Breast epithelium (tissue), 4 donors: ENCODE measurements at places on chromosomes 6 and 20. TPM values are rescaled to one million over a fixed set of nuclear protein-coding genes. Genes with fewer than 3 reads are reported as not detected.
A peak's percentile ranks its signal among the peaks of the same experiment; 100 is the strongest.

Gene TGM2
- 10.7 TPM for total RNA-seq

Gene TXLNB
- total RNA-seq = 2.9 TPM

Gene RIMS4
- 0.66 TPM for total RNA-seq

DNA sequence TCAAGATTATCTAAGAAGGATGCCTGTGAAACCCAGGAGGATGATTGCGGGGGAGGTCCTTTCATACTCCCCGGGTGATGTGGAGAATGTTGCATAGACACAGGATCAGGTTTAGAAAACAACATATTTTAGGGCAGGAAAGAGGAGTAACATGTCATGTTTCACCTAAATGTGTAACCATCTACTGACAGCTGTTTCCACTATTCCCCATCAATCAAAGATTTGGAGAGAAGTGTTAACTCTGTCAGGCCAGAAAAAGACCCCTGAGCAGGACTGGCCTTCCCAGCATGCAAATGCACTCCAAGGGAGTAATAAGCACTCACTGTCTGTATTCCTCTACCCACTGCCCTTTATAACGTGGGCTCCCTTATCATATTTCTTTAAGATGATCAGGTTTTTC lies 148.0 kb upstream of the KCNK16 start:
- no peaks in the 10 kb centered on the region for H3K36me3 ChIP-seq
- H3K4me1 ChIP-seq = no peaks in the 10 kb centered on the region
- H3K27ac ChIP-seq = no peak overlapping the region
- H3K4me3 ChIP-seq = no peak overlapping the region
- no peak for DNase-seq

GRCh38 chr20:46157625-46158024 lies 39.5 kb downstream of the CD40 start:
- no peak for DNase-seq
- no peaks in the 10 kb centered on the region for H3K27me3 ChIP-seq
- no peak overlapping the region for H3K4me3 ChIP-seq
- no peaks in the 10 kb centered on the region for H3K4me1 ChIP-seq

DNA sequence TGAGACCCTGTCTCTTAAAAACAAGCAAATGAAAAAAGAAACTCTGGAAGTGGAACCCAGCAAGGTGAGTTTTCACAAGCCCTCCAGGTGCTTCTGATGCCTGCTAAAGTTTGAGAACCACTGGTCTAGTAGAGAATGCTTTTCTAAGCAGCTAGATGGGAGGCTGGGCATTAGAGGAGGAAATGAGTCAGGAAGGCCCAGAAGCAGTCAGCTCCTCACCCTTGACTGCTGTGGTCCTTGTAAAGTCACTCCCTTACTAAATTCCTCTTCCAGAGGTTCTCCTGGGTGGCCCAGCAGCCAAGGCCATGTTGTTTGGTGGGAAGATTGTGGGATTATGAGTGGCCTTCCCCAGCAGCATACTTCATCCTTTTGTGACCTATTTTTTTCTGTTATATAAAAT lies 52.0 kb upstream of the FYN start:
- H3K4me3 ChIP-seq = no peak overlapping the region
- no peaks in the 10 kb centered on the region for H3K27me3 ChIP-seq
- H3K4me1 ChIP-seq = no peaks in the 10 kb centered on the region
- no peaks in the 10 kb centered on the region for H3K36me3 ChIP-seq
- no peak for DNase-seq
- no peak overlapping the region for H3K27ac ChIP-seq

DNA sequence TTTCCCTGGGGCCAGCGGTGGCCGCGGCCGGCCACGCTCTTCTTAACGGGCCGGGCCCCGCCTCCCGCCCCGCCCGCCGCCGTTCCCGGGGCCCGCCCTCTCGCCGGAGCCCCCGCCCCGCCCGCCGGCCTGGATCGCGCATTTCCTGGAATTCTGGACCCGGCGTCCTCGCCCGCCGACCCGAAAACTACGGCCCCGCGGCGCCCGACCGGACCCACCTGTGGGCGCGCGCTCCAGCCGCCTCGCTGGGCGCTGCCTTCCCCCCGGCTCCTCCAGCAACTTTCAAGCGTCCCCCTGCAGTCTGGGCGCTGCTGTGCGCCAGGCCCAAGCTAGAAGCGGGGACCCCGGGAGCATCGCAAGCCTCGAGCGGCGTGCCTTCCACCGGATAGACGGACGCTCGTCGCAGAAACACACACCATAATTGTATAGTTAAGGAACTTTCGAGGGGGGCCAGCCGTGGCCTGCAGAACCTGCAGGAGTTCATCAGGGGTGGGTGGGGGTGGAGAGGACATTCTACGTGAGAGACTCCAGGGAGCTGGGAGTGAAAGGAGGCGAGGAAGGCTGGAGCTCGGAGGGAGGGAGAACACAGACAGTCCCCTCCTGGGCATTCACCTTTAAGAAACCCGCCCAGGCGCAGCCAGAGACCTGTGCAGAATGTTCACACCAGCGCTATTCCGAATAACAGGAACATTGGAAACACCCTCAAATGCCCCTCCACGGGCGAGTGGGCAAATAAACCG lies at the start of gene ADA:
ADA (minus strand) TSS at position 16 of the 740 bp plus-strand sequence. CDS start 92 bp downstream, outside the sequence.
- H3K27ac ChIP-seq = peak within 1 kb of the TSS; percentile 60
- H3K4me1 ChIP-seq = no peaks in the 10 kb centered on the region
- H3K36me3 ChIP-seq = no peaks in the 10 kb centered on the region
- H3K27me3 ChIP-seq = no peaks in the 10 kb centered on the region
- DNase-seq = no peak

- H3K36me3 ChIP-seq = no peaks in the 10 kb centered on the region
- no peak for DNase-seq
- no peaks in the 10 kb centered on the region for H3K4me1 ChIP-seq
- no peak overlapping the region for H3K4me3 ChIP-seq
Measured at GRCh38 chr6:3124667-3125066, 6.2 kb downstream of the BPHL start.

DNA sequence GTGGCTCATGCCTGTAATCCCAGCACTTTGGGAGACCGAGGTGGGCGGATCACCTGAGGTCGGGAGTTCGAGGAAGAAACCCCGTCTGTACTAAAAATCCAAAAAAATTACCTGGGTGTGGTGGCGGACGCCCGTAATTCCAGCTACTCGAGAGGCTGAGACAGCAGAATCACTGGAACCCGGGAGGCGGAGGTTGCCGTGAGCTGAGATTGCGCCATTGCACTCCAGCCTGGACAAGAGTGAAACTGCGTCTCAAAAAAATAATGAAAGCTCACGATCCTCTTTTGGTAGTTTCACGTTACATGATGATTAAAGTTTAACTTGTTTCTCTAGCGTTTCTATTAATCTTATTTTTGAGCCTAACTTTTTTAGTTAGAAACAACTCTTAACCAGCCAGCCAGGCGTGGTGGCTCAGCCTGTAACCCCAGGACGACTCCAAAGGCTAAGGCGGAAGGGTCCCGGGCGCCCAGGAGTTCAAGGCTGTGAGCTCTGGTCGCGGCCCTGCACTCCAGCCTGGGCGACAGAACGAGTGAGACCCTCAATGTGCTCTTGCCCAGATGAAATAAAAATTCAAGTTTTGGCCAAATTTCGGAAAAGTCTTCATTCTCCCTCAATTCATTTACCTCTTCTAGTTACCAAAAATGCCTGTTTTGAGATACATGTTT lies 1.2 kb upstream of the WRNIP1 start:
- H3K4me1 ChIP-seq = no peaks in the 10 kb centered on the region
- no peaks in the 10 kb centered on the region for H3K27me3 ChIP-seq
- peak overlapping the region; percentile 44 for H3K4me3 ChIP-seq
- H3K27ac ChIP-seq = peak overlapping the region; percentile 96
- no peaks in the 10 kb centered on the region for H3K36me3 ChIP-seq
- DNase-seq = no peak

DNA sequence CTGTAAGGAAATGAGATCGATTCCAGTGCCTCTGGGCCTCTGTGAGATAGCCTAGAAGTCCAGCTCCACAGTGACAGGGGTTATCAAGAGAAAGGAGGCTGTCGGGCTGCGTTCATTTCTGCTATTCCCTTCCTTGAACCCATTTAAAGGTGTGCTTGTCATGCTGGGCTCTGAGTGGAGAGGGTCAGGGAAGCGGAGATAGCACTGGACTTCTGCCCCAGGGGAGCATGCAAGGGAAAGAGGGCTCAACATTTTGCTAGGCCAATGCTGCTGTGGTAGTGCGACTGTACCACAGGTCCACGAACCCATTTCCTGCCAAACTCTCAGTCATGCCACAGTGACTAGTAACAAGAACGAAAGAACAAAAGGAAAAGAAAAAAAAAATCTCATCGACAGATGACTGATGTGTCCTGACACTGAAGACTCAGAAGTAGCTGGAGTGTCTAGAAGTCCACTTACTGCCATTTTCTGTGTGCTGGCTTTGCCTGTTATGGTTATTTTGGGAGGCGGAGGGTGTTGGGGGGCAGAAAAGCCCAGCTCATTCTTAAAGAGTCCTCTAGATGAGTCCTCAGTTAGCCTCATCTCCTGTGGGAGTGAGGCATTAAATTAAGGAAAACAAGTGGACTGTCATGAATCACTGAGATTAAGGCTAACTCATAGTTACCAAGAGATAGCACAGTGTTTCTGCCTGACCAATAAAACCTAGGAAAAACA lies 8.1 kb downstream of the NEDD9 start:
- H3K36me3 ChIP-seq = no peaks in the 10 kb centered on the region
- H3K27ac ChIP-seq = peak overlapping the region; percentile 83
- peak overlapping the region; percentile 34 for H3K4me3 ChIP-seq
- no peaks in the 10 kb centered on the region for H3K4me1 ChIP-seq
- DNase-seq = no peak

- no peaks in the 10 kb centered on the region for H3K36me3 ChIP-seq
- H3K4me3 ChIP-seq = no peak overlapping the region
- H3K4me1 ChIP-seq = no peaks in the 10 kb centered on the region
- no peak for DNase-seq
- no peaks in the 10 kb centered on the region for H3K27me3 ChIP-seq
Measured at GRCh38 chr20:50070361-50070760, 42.6 kb downstream of the UBE2V1 start.

- no peak overlapping the region for H3K4me3 ChIP-seq
- no peak for DNase-seq
- no peaks in the 10 kb centered on the region for H3K36me3 ChIP-seq
- no peaks in the 10 kb centered on the region for H3K27me3 ChIP-seq
- no peak overlapping the region for H3K27ac ChIP-seq
Measured at GRCh38 chr6:101079696-101080270, 198.7 kb upstream of the ASCC3 start.

- H3K36me3 ChIP-seq = no peaks in the 10 kb centered on the region
- no peak overlapping the region for H3K4me3 ChIP-seq
- no peak overlapping the region for H3K27ac ChIP-seq
- no peaks in the 10 kb centered on the region for H3K4me1 ChIP-seq
Measured at GRCh38 chr20:5146099-5146668, 19.4 kb downstream of the CDS2 start.
